ENCODE measurements at places on chromosomes 1 and 21. TPM values are rescaled to one million over a fixed set of nuclear protein-coding genes. Genes with fewer than 3 reads are reported as not detected.

DNA sequence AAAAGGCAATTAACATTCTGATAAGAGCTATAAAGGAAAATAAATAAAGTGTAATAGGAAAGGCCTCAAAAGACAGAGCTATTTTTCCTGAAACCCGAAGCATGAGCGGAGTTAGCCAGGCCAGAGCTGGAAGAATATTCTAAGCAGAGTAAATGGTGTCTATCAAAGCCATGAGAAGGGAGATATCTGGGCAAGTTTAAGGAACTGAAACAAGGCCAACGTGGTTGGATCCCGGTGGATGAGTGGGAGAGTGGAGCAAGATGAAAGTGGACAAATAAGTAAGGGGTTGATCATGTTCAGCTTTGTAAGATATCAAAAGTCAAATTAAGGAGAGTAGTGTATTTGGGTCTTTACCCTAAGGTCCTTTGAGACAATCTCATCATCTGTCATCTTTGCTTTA, 234.0 kb downstream of the TM2D1 start:
- no peak overlapping the region for H3K4me3 ChIP-seq
- no peaks in the 10 kb centered on the region for H3K4me1 ChIP-seq
- H3K36me3 ChIP-seq: no peaks in the 10 kb centered on the region
- no peak for DNase-seq
- no peaks in the 10 kb centered on the region for H3K27me3 ChIP-seq

DNA sequence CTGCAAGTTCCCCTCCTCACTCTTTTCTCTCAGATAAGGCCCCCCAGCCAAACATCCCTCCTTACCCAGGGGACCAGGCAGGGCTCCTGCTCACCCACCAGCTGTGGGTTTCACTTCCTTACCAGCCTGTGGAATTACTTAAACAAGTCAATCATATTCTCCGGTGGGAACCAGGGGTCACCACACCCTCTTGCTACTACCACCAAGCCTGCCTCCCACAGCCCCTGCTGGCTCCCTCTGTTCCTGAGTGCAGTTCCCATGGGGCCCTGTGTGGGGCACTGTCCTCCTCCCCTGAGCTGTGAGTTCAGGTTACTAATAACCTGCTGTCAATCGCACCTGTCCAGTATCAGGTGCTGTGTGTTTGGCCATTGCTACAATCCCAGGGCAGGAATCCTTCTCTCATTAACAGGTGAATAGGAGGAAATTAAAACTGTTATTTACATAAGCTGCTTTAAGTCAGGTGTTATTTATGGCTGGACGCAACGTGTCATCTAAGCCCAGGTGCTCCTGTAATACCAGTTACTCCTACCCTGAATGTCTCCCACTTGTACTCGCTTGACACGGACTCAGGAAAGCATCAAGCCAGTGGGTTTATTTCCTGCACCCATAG, 53.1 kb upstream of the LBR start:
- peaks cover 2% of the 10 kb centered on the region for H3K4me1 ChIP-seq
- no peak overlapping the region for H3K27ac ChIP-seq
- no peaks in the 10 kb centered on the region for H3K27me3 ChIP-seq

SPATA45 gene
- not detected for total RNA-seq

WLS gene
- total RNA-seq: 81.5 TPM

NGF gene
- 17.2 TPM for total RNA-seq
